ENCODE measurements at places on chromosomes 12 and 14. TPM values are rescaled to one million over a fixed set of nuclear protein-coding genes. Genes with fewer than 3 reads are reported as not detected.

DNA sequence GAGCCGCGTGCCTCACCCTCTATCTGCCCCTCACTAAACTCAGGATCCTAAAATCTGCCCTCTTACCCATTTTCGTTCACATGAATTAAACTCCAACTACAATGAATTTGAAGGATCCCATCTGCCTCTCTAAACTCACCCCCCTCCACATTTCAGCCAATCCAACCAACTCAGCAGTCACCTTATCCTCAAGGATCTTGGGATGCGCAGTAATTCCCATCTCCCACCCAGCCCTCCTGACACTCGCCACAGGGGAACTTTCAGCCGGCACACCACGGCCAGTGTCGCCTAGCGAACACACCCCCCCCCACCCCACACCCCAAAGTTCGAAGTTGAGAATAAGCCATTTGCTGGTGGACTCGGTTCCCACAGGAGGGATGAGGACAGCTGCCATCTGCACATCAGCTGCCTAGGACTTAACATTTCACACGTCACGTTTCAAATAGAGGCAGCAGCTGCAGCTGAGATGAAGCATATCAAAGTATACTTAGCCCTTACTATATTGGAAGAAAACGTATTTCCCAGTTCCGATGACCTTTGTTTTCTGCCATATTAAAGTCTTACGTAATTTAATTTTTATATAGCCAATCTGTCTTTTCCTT lies 8.7 kb upstream of the SELPLG start:
- DNase-seq: no peak

GRCh38 chr14:47919997-47920396 lies 244.6 kb upstream of the MDGA2 start:
- DNase-seq: no peak

Gene PLCZ1
- not detected for total RNA-seq

Gene FICD
- total RNA-seq: 9.6 TPM
